ENCODE measurements at places on chromosomes 12 and 14.

- peak; percentile 51 for DNase-seq
Observed at GRCh38 chr12:67651132-67651695, 2.7 kb downstream of the DYRK2 start.

DNA sequence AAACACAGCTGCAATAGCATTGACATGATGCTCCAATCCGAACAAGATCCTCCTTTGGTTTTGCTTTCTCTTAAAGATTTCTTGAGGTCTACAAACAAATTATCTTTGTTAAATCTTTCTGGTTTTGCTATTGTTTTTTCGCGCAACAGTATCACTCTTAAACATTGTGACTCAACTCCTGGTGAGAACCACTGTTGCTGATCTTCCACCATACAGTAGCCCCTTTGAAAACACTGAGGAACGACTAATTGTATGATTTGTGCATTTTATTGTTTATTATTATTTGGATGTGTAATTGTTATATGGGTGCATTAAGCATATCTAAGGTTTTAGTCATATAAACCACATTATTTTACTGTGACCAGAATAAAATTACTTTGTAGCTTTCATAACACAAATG lies 282.8 kb downstream of the EGLN3 start:
- DNase-seq = no peak

- DNase-seq = no peak
Observed at GRCh38 chr12:96425321-96425720, 25.1 kb upstream of the CDK17 start.

GRCh38 chr12:89179983-89180382 lies 172.3 kb downstream of the DUSP6 start:
- DNase-seq = no peak

- no peak for DNase-seq
Observed at GRCh38 chr12:127943481-127944210, 323.3 kb upstream of the TMEM132C start.

GRCh38 chr12:130617219-130617618 lies 98.9 kb downstream of the RIMBP2 start:
- DNase-seq = no peak

DNA sequence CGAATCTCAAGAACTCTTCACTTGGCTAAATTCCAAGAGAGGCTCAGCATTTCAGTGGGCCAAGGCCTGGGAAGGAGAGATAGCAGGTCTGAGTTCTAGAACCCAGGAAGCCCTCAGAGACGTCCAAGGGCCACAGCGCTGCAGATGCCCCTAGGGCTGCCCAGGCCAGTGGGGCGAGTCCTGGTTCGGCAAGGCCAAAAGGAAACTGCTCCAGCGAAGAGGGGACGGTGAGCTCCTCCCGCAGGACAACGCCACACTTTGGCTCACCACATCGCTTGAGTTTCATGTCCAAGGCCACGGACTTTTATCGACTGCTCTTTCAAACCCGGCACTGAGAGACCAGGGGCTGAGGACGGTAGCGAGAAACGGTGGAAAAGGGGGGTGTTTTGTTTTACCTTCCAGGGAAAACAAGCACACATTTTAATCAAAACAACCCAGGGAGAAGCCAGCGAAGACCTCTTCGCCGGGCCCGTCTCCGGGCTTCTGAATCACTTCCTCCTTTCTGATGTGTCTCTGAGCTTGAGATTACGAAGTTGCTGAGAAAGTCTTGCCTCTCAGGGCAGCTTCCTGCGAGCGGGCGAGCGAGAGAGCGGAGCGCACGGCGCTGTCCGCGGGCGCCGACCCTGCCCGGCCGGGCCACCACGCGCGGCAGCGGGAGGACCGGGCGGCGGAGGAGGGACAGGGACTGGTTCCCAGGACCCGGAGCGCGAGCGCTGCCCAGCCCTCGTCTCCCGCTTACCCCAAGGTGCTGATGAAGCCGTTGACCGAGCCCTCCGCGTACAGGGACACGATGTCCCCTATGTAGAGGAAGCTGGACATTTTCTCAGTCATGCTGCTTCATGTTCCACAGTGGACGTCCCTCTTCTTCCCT lies 808 bp downstream of the ITPR2 start:
- DNase-seq = peak; percentile 88

GRCh38 chr14:68395604-68396003 lies 397.3 kb downstream of the ZFP36L1 start:
- DNase-seq = no peak

DNA sequence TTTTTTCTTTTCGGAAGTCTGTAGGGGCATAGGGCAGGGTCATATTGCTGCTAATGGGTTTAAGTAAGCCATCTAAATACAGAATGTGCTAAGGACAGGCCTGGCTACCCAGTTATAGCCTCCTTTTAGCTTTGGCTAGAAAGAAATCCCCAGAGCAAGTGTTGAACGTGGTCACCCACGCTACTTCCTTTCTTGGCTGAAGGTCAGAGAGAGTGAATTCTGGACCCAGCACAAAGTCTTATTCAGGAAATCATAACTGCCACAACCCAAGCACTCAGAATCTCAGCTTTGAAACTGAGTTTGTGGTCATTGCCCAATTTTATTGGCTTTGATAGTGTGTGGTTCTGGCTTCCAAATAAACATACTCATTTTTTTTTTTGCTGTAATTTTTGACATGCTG lies 542.1 kb upstream of the ATP2B1 start:
- no peak for DNase-seq

- DNase-seq = no peak
Observed at GRCh38 chr14:51605575-51605974, 46.1 kb upstream of the FRMD6 start.

DNA sequence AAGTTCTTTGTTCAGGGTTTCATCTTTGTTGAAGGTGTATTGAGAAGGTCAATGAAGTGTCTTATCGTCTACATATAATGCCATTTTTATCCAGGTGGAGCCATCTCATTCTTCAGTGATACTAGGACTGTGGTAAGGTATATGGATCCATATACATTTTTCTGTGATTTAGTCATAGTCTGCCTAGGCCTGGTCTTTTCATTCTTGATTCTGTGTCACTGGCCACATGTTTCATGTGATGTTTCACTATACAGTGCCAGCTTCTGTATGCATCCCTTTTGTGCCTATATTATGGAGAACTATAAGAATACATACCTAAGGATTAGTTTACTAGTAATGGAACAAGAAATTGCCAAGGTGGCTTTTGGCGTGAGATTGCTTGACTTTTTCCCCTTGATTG lies 40.5 kb downstream of the VEZT start:
- no peak for DNase-seq

GRCh38 chr14:32939254-32940065 lies 781 bp downstream of the NPAS3 start:
- peak; percentile 30 for DNase-seq

DNA sequence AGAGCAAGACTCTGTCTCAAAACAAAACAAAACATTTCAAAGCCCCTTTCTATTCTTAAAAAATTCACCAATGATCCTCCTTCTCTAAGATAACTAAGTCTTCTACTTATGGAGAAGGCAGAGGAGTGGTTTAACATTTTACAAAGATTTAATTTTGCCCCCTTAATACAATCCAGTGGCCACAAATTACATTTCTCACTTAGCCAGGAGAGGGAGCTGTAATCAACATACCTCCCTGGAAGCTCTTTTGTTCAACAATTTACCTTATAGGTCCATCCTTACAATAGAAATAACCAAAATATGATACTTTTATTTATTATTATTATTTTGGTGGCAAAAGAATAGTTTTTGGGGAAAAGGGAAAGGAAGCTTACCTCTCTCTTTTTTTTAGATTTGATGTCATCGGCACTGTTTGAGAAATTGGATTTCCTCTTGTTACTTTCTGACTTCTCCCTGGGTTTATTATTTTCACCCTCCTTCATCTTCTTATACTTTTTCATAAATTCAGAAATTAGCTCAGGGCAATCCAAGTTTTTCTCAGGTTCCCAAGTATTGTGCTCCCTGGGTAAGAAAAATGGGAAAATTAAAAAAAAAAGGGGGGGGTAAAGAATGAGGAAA lies 28.1 kb downstream of the CBX5 start:
- DNase-seq = peak; percentile 63

All from B cell (primary cell).